ENCODE measurements at places on chromosomes 7 and 10. TPM values are rescaled to one million over a fixed set of nuclear protein-coding genes. Genes with fewer than 3 reads are reported as not detected.

CNNM1 gene
- 0.13 TPM for total RNA-seq

METTL27 gene
- not detected for total RNA-seq

LDB3 gene
- 0.05 TPM for total RNA-seq

SYT15 gene
- 1.0 TPM for total RNA-seq

GHITM gene
- 123 TPM for total RNA-seq

MOGAT3 gene
- total RNA-seq = not detected

HABP2 gene
- not detected for total RNA-seq

PILRA gene
- total RNA-seq = 11.5 TPM

CFAP46 gene
- total RNA-seq = not detected

NEUROD6 gene
- total RNA-seq = not detected

XRCC2 gene
- total RNA-seq = 15.3 TPM

GRM8 gene
- total RNA-seq = not detected

PKD2L1 gene
- total RNA-seq = 0.10 TPM

KCNIP2 gene
- 1.9 TPM for total RNA-seq
